ENCODE measurements at places on chromosomes 3 and 15.

- DNase-seq: no peak
Observed at GRCh38 chr3:144128108-144128892, 156.7 kb downstream of the DIPK2A start.

DNA sequence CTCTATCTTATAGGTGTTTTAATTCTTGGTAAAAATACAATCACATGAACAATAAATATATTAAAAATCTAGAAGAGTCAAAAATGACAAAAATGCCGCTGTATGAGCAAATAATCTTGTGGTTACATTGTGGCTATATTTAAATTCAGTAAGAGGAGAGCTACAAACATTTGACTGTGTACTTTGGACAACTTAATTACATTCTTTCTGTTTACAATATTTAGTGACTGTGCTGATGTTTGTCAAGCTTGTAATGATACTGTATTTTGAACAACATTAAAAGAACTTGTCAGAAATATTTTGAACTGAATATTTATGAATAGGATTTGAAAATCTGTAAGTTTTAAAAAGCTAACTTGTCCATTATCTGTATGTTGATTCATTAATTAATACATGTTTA is 598.3 kb downstream of the SI start:
- no peak for DNase-seq

- DNase-seq: no peak
Observed at GRCh38 chr15:31278061-31278445, 48.6 kb upstream of the KLF13 start.

- no peak for DNase-seq
Observed at GRCh38 chr3:35965908-35966307, 326.6 kb downstream of the ARPP21 start.

- no peak for DNase-seq
Observed at GRCh38 chr3:186815435-186815834, 9.2 kb upstream of the RFC4 start.

GRCh38 chr3:124648551-124648950 is 81.7 kb upstream of the UMPS start:
- DNase-seq: no peak

GRCh38 chr15:58511599-58511987 is 79.8 kb downstream of the LIPC start:
- DNase-seq: no peak

- no peak for DNase-seq
Observed at GRCh38 chr15:89018207-89018606, 70.0 kb upstream of the ABHD2 start.

GRCh38 chr3:107356706-107357105 is 20.5 kb upstream of the CCDC54 start:
- no peak for DNase-seq

GRCh38 chr3:30779686-30780287 is 114.7 kb downstream of the GADL1 start:
- DNase-seq: peak; percentile 1

- DNase-seq: no peak
Observed at GRCh38 chr3:128012050-128012449, 40.2 kb upstream of the SEC61A1 start.

DNA sequence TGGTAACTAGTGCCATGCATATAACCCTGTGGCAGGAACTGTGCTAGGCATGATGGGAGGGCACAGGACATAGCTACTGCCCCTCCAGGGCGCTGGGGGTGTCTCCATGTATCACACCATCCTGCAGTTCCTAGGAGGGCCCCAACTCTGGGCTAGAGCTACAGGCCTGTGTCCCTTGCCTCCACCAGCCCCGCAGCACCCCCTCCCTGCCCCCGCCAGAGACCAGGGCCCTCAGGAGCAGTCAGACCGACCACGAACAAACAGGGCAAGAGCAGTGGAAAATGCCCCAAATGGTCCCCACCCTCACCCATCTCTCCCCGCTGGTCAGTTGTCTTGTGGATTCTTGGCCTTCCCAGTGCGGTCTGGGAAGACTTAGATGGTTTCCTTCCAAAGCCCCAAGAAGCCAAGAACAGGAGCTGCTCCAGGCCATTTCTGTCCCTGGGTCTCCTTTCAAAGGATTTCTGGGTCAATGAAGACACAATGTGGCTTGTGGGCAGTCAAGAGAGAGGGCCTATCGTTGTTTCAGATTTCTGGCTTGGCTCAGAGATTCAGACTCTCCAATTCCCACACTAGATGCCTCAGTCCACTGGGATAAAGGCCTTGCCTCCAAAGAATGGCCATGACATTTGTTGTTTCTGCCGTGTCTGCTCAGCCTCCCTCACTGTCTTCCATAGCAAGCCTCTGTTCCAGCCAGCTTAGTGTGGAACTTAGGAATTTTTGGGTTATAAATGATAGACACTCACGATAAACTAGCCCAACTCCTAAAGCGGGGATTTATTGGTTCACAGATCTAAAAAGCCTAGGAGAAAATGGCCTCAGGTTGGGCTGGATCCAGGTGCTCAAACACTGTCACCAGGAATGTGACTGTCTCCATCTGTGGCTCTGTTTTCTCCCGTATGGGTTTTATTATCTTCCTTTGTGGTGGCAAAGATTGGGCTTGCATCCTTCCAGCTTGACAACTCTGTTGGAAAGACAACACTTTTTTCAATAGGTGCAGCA is 80.6 kb downstream of the LSM3 start:
- no peak for DNase-seq

DNA sequence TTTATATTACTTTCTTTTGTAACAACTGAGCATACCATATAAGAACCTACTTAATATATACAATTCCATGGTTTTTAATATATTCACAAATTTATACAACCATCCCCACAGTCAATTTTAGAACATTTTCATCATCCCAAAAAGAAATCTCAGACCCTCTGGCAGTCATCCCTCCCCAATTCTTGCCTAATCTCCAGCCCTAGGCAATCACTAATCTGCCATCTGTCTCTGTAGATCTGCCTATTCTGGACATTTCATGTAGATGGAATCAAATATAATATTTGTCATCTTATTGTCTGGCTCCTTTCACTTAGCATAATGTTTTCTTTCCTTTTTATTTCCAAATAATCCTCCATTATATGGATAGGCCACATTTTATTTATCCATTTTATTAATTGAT is 92.5 kb downstream of the LARS2 start:
- DNase-seq: no peak

- no peak for DNase-seq
Observed at GRCh38 chr3:16181361-16181760, 6.9 kb downstream of the GALNT15 start.

DNA sequence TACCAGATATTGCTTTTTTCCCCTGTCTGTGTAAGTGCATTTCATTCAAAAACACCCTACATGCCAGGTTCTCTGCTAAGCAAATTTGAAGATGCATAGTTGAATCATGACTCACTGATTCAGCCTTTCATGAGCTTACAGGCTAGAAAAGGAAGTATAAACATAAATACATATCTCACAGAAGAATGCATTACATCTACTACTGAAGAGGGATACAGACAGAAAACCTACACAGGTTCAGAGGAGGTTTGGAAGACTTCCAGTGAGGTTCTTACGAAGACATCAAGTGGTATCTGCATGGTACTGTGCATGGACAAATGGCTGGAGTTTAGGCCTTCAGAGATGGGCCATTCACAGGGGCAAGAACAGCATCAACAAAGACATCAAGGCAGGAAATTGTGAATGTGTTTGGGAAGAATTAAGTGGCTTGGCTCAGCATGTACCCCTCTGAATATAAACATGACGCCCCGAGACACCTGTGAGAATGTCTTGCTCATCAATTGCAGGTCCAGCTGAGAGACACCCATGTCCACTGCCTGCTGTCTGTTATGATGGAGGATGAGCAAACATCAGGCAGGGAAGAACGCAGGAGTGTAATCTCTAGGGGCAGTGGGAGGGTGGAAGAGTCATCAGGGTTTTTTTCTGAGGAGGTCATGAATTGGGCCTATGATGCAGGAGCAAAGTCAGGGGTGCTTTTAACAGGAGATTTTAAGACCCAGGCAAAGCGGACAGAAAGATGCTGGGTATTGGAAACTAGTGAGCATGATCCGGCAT is 105.1 kb upstream of the GALNT15 start:
- no peak for DNase-seq

DNA sequence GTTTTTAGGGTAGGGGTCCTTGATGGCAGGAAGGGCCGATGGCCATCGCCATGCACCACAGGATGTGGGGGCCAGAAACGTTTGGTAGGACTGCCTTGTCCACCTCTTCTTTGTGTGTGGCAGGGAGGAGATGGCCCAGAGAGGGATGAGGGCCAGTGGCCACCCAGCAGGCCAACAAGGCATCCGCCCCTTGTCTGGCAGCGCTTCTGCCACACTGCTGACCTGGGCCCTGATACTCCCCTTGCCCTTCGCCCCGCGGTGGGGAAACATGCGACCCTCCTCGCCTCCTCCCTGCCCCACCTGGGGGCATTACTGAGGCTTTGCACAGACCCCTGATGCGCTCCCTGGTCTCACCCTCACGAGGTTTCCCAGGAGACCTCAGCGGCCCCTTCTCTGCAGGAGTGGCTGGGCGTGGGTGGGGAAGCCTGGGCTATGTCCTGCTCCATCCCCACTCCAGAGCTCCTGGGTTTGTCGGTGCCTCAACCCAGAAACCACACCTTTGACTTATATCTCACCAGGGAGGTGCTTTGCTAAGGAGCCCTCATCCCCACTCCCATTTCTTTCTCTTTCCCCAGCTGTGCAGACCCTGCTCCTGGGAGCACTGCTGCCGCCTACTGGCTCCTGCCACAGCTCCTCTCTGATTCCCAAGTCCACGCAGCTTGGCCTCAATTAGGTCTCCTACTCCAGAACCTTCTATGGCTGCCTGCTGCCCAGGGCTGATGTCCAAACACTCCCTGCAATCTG is 38.7 kb downstream of the FEM1B start:
- DNase-seq: no peak

DNA sequence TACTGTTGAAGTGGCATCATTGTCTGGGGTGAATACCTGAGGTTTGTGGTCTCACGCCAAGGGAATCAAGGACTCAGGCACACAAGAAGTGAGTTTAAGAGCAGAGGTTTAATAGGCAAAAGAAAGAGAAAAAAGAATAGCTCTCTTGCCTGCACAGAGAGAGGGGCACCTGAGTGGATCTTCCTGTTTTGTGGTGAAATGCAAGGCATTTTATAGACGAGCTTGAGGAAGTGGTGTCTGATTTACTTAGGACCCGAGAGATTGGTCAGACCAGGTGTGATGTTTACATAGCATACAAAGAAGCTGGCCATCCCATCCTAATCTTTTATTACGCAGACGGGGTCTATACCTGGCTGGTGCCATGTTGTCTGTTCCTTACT is 13.2 kb downstream of the CCR5 start:
- DNase-seq: no peak

- DNase-seq: no peak
Observed at GRCh38 chr15:82810890-82811426, 1.5 kb downstream of the WHAMM start.

DNA sequence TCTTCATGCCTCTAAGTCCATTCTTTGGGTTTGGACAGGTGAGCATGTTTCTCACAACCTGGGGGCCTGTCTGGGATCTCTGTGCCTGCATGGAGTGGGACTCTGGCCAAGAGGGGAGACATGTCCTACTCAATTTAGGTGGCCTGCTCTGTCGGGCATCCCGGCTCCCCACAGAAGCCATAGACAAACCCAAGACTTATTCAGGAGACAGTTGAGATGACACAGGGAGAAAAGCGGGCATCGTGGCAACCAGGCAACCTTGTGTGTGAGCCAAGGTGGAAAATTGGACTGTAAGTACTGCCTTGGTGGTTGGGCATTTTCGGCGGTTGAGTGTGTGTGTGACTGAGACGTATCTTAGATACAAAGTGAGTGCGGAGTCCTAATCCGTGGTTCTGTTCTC is 40.5 kb downstream of the PPCDC start:
- DNase-seq: no peak

GRCh38 chr3:31343075-31343474 is 189.7 kb upstream of the STT3B start:
- no peak for DNase-seq

- DNase-seq: no peak
Observed at GRCh38 chr15:70470556-70471191, 292.7 kb downstream of the UACA start.

DNA sequence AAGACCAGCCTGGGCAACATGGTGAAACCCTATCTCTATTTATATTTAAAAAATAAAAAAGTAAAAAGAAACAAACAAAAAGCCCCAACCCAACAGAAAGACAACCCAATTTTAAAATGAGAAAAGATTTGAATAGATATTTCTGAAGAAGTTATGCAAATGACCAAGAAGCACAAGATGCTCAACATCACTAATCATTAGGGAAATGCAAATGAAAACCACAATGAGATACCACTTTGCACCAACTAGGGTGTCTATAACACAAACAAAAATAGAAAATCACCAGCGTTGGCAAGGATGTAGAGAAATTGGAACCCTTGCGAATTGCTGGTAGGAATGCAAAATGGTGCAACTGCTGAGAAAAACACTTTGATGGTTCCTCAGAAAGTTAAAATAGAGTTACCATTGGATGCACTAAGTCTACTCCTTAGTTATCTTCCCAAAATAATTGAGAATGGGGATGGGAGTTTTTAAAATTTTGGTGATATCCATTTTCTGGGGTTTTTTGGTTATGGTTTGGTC is 45.8 kb upstream of the CCNB2 start:
- DNase-seq: no peak

DNA sequence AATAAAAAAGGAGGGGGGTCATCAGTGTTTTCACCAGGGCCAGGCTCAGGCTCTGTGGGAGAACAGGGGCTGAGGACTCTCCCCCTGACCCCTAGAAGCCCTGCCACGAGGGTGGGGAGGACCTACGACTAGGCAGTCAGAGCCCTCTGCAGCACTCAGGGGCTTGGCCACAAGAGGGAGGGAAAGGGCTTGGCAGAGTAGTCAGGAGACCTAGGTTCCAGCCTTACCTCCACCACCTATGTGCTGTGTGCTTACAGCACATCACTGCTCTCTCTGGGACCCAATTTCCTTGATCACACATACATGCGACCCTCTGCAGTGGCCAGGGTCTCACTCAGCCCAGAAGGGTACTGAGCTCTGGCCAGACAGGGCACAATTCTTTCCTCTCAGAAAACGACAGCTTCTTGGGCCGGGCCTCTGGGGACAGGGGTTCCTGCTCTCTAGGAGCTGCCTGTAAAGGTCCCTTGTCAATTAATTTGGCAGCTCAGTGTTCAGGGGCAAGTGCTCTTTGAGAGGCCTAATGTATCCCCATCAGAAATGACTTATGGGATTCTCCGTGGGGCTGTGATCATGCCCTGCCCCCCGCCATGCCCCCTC is 16.4 kb upstream of the SKIC8 start:
- no peak for DNase-seq

GRCh38 chr15:77544162-77544561 is 88.5 kb downstream of the LINGO1 start:
- DNase-seq: no peak

DNA sequence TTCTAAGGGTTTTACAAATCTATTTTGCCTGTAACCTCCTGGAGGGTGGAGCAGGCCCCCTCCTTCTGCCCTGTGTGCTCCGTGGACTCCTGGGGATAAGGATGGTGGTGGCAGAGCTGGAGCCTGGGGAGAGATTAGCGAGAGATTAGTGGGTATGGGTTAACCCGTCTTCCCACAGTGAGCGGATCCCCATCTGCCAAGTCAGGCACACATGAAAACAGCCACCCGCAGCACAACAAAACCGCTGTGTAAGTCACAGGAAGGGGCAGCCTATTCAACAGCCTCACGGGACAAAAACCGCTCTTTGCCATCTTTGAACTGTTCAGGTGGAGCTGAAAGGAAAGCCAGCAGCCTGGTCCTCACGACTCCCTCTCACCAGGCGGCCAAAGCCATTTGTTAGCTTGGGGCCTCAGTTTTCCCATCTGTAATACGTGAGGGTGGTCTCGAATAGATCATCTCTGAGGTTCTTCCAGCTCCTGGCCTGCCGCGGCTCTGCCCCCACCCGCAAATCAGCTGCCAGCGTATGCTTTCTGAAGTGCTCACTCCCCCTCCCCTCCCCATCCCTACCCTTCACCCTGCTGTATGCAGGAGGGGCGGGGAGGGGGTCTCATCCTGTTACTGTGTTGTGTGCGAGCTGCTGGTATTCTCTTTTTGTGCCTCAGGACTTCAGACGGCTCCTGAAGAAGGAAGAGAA is 43.6 kb downstream of the PDIA5 start:
- DNase-seq: no peak

Measured in AG09319 (cell line).